ENCODE measurements at places on chromosomes 5 and 9. TPM values are rescaled to one million over a fixed set of nuclear protein-coding genes. Genes with fewer than 3 reads are reported as not detected.

GRCh38 chr9:36150574-36151315 is 14.2 kb downstream of the GLIPR2 start:
- no peak for DNase-seq

DNA sequence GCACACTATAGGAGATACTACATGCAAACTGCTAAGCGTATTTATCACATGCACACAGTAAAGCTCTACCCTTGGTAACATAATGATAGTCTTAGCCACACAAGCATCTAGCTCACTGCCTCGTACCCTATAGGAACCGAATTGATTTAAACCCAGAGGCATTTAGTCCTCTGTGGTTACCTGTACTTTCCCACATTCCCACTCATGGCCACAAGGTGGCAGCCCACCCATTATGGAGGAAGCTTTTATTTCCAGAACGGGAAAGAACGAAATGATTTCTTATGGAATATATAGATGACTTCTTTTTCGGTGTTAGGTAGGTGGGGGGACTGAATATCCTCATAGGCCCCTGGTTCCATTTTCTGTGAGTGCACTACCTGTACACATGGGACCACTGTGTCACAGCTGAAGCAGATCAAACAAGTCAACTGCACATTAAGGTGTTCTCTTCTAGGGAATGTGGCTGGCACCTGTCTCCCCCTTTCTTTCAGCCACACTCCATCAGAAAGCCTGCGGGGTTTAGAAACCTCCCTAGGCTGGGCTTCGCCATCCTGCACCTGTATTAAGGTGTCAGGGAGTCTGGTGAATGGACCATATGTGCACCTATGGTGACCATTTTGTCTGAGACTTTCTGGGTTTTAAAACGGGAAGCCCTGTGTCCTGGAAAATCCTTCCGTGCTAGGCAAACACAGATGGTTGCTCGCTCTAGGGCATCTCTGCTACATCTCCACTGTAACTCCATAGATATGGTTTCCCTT is 313.2 kb downstream of the SLIT3 start:
- peak; percentile 16 for DNase-seq

TNFSF8 gene
- not detected for total RNA-seq

GRCh38 chr9:25864509-25864908 is 186.3 kb upstream of the TUSC1 start:
- DNase-seq, result no peak

SVEP1 gene
- total RNA-seq, result not detected

- DNase-seq, result no peak
These were observed 488 bp downstream of the SKIC3 start for GRCh38 chr5:95554331-95554646.
